ENCODE measurements at places on chromosomes 1 and 21.

DNA sequence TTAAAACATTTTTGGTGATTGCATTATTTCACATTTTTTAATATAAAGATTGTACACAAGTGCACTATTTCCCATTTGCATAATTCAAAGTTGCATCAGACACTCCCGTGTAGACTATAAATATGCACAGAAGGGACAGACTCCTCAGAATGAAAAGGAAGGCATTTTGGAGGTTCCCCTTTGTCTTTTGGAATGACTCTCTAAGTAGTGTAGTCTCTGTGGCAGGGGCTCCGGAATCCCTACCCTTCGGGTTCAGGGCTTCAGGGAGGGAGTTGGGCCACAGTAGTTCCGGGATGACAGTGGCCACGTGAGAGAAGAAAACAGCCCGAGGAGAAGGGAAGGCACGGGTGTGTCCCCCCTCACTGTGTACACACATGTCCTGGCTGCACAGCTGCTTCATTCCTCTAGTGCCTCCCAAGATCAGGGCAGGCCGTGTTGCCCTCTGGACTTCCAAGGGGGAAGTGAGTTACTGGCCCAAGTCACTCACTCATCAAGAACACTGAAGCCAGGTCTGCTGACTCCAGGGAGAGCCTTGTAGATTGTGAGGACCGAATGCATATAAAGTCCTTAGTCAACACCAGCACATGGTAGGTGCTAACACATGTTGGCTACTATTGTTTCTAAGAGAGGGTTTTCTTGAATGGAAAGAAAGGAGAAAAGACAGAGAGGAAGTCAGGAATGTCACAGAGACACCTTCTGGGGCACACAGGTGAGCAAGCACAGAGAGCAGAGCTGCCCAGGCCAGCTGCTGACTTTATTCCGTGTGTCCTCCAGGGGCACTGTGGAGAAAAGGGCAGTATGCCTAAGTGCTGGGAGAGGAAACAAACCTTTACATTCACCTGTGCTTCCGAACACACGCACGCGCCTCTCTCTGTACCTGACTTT, 39.8 kb downstream of the LHX4 start:
- no peak for DNase-seq

- DNase-seq: no peak
These were observed 158.9 kb upstream of the COA6 start for GRCh38 chr1:234214129-234214910.

- no peak for DNase-seq
These were observed 38.5 kb downstream of the PYHIN1 start for GRCh38 chr1:158969855-158970254.

DNA sequence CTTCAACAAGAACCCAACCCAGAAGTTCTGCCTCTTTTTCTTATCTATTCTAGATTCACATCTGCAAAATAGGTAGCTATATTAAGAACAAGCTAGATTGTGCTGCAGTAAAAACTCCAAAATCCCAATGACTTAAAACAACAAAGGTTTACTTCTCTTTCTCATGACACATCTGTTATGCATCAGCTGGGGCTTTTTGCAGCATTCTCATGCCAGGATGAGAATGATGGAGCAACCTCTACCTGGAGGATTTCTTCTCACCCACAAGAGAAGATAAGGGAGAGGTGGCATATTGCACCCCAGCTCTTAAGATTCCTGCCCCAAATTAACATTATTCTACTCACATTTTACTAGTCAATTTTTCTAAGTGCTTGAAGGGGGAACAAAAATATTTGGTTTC, 152.3 kb upstream of the SPAG17 start:
- DNase-seq: no peak

GRCh38 chr1:111895469-111895868, 94.0 kb downstream of the KCND3 start:
- DNase-seq: no peak
